ENCODE measurements at places on chromosomes 7 and 10.

GRCh38 chr7:5692112-5692844, 89.2 kb downstream of the RNF216 start:
- no peak for DNase-seq

- DNase-seq = no peak
These were observed 155.7 kb upstream of the FGFR2 start for GRCh38 chr10:121753726-121754476.

DNA sequence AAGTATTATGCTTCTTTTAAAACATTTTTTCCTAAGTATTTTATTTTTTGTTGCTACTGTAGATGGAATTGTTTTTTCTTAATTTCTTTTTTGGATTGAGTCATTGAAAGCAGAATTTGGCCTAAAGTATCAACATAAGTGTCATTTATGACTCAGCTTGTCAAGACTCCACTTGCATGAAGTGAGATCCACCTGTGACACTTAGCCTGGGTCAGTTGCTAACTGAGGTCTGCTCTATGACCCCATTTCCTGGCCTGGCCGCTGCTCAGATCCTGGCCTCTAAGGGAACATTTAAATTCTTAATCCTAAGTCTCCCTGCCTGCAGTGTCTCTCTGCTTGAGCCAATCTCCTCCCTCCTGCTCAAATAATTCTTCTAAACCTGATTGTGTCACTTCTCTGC, 35.5 kb downstream of the TMEM270 start:
- no peak for DNase-seq

DNA sequence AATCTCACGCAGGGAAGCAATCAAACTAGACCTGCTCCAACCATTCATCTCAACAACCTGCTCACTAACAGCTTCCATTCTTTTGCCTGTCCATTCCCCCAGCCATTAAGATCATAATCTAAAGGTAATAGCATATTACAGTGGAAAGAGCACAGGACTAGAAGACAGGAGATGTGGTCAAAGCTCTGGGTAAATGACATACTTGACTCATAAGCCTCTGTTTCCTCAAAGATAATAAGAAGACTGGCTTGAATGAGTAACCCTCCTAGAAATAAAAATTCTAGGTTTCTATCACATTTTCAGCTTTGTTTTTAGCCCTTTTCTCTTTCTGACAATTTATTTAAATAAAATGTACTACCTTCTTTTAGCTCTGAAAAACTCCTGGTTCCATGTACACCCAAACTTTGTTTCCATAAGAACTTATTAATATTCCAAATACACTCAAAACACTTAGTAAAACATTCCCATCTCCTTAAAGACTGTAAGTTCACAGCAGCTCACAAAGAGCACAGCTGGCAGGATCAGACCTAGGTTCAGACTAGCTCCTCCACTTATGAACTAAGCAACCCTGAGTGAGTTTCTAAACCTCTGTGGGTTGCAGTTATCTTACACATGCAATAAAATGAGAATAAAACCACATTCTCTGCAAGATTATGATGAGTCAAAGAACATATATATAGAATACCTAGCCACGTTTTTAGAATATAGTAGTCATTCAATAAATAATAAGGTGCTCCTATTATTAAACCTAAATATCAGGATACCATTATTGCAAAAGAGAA, 11.6 kb downstream of the FAM204A start:
- DNase-seq = no peak

- DNase-seq = no peak
These were observed 521.5 kb downstream of the KIF20B start for GRCh38 chr10:90222939-90223338.

GRCh38 chr7:158126661-158127060, 461.0 kb downstream of the PTPRN2 start:
- DNase-seq = no peak

GRCh38 chr10:35398355-35398754, 62.0 kb downstream of the CCNY start:
- no peak for DNase-seq

DNA sequence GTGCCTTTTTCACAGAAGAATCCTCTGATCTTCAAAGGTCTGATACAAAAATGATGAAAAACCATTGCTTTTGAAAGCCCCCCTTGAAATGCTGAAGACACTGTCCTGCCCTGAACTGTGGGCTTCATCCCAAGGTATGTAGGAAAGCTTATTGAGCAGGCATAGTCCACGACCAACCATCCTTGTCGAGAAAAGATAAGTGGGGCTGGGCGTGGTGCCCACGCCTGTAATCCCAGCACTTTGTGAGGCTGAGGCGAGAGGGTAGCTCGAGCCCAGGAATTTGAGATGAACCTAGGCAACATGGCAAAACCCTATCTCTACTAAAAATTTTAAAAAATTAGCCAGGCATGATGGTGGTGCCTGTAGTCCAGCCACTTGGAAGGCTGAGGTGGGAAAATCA, 25.6 kb downstream of the TACR2 start:
- DNase-seq = no peak
